ENCODE measurements at places on chromosomes 6 and 20.

DNA sequence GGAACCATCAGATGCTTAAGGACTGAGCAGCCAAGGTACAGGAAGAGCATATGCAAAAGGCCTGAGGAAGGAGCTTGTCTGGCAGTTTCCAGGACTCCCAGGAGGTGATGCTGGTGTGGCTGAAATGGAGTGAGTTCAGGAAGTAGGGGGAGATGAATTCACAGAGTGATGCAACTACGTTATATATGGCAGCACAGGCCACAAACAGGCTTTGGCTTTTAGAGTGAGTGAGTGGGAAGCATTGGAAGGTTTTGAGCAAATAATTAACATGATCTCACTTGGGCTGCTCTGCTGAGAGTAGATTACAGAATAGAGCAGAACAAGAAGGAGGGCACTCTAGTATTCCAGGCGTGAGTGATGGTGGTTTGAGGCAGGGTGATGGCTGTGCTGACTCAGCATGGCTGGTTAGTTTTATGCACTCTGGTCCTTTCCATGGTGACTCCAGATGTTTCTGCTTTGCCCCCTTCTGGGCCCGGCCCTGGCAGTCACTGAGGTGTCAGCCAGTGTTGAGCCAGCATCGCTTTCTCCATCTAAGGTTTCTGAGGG is 6.5 kb downstream of the BTN2A2 start:
- DNase-seq = no peak

- DNase-seq = no peak
Measured at GRCh38 chr6:130604841-130605399, 222.3 kb upstream of the SMLR1 start.

DNA sequence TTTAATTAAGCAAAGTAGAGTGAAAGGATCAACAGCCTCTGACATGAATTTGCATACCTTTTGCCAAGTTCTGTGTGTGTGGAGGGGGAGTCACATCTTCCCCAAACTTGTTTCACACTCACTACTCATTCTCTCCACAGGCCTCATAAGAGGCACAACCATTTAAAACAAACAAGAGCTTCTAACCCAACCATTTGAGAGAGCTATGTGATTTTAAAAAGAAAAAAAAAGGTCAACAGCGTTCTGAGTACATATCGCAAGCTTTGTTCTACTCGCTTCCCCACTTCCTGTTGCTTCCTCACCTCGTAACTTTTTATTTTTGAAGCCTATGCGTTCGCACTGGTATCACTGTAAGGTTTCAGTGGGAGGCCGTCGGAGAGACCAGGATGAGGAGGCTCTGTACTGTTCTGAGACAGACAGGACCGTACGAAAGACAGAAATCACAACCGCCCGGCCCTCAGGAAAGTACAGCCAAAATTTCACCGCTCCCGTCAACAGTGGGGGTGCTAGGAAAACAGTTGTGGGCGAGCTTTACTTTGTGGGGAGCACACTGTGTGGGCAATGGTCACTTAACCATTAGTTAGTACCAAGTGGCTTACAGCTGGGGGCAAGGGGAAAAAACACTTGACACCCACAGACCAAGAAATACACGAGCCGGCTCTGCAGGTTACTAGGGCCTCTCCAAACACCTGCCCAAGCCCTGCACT is 61.3 kb downstream of the TRERF1 start:
- peak; percentile 55 for DNase-seq

- DNase-seq = peak; percentile 16
Measured at GRCh38 chr6:110703010-110703905, 112.0 kb downstream of the CDK19 start.

DNA sequence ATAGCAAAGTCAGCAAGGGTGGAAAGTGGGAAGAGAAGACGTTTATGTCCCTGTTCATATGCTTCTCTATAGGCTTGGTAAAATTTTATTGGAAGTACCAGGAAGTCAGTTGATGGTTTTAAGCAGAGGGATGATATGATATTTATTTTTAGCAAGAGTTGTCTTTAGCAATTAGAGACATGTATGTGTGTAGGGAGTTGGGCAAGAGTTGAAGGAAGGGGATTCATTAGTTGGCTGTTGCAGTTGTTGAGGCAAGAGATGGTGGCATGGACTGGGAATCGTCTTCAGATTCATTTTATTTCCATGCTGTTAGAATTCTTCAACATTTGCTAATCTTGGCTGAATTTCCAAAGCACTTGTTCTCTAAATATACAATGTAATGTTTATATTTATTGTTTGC is 85.6 kb downstream of the QKI start:
- no peak for DNase-seq

- DNase-seq = no peak
Measured at GRCh38 chr6:170208651-170209353, 82.1 kb downstream of the DLL1 start.

DNA sequence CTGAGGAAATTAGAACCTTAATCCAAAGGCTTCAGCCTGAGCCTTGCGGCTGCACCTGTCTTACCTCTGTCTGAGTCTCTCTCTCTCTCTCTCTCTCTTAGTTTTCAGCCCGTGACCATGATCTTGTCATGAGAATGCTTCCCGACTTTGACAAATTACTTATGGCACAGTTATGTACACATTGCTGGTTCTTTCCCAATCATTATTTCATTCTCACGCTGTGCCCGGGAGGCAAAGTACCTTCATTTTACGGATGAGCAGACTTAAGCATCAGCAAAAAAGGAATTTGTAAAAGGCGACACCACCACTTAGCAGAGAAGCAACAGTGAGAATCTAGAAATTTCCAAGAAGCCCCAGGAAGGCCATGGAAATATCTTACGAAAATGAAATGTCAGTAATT is 54.6 kb downstream of the GMPR start:
- no peak for DNase-seq

GRCh38 chr20:44615876-44616603 is 33.7 kb downstream of the PKIG start:
- no peak for DNase-seq

- DNase-seq = peak; percentile 50
Measured at GRCh38 chr20:43941476-43942200, 27.0 kb downstream of the TOX2 start.

GRCh38 chr6:54860739-54861138 is 14.2 kb downstream of the FAM83B start:
- no peak for DNase-seq

- peak; percentile 68 for DNase-seq
Measured at GRCh38 chr6:88166493-88167351, 575 bp upstream of the CNR1 start.

DNA sequence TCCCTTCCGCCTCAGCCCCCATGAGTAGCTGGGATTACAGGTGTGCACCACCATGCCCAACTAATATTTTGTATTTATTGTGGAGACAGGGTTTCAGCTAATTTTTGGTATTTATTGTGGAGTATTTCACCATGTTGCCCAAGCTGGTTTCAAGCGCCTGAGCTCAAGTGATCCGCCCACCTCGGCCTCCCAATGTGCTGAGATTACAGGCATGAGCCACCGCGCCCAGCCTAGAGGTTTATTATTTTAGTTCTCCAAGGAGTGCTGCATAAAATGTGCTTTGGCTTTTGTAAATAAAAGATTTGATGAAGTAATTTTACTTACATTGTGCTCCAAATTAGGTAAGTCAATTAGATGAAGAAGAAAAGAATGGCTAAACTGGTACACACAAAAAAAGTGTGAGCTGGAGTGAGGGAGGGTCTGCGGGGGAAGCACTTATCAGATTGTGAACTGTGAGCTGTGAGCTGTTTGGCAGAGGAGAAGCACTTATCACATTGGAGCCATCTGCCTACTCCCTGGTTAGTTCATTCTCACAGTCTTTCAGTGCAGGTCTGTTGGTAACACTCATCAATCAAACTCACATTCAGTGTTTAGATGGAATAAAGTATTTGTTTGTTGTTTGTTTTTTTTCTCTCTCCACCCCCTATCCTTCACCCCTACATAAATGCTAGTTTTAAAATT is 398.0 kb downstream of the EPHA7 start:
- no peak for DNase-seq

GRCh38 chr20:63330084-63330760 is 30.9 kb downstream of the CHRNA4 start:
- no peak for DNase-seq

DNA sequence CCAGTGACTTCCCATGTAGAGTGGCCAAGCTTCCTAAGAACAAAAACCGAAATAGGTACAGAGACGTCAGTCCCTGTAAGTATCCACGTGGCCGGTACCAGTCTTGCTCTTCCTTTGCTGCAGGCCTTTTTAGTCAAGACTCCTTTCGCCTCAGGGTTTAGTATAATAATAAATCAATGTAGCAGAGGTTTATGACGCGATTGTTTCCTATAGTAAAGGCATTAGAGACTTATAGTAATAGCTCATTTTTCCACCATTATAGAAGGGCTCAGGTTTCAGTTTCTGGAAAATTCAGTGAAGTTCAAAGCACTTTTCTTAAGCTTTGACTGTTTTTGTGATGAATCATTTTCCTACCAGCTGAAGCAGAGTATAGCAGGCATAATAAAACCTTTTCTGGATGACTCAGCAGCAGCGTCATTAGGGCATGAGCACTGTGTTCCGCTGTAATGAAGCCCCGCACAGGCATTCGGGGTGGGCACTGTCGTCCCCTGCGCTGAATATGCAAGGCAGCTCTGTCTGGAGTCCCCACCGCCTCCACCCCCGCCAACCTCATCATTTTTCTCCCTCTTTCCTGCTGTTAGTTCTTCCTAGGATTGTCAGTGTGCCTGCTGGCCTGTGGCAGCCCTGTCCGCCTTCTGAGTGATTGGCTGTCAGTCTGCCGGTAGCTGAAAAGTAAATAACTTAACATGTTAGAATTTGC is 51.3 kb downstream of the PTPN1 start:
- no peak for DNase-seq

GRCh38 chr6:81744131-81744530 is 8.3 kb downstream of the TENT5A start:
- no peak for DNase-seq

DNA sequence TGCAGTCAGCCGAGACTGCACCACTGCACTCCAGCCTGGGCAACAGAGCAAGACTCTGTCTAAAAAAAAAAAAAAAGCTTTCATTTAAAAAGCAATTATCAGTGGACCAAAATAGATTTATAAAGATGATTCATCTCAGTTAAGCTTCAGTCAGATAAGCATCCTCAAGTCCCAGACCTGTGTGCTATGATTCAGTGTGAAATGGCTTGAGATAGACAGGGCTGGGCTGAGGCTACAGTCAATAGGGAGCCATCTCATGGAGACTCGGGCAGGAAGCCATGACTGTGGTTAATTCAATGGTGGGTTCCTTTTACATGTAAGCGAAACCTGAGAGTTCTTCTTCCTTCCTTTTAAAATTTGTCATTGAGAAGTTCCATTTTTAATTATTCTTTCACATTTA is 276.0 kb downstream of the TFAP2A start:
- DNase-seq = no peak

GRCh38 chr20:13428684-13429083 is 207.6 kb downstream of the ISM1 start:
- no peak for DNase-seq

DNA sequence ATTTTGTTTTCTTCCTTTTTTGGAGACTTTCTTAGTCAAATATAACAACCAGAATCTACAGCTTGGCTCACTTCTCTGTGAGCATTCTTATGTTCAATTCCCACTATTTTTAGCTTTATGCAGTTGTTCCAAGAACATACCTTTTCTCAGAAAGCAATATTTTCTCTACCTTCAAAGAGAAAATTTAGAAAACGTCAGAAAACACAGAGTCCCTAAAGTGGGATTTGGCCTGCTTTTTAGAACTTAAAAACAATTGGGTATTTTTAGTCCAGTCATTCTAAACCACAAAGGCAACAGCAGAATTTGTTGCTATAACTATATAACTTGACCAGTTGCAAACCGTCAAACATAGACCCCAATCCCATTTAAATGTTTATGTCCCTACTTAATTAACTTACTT is 133.1 kb downstream of the MOXD1 start:
- DNase-seq = no peak

- no peak for DNase-seq
Measured at GRCh38 chr6:143333749-143334520, 116.6 kb downstream of the ADAT2 start.

DNA sequence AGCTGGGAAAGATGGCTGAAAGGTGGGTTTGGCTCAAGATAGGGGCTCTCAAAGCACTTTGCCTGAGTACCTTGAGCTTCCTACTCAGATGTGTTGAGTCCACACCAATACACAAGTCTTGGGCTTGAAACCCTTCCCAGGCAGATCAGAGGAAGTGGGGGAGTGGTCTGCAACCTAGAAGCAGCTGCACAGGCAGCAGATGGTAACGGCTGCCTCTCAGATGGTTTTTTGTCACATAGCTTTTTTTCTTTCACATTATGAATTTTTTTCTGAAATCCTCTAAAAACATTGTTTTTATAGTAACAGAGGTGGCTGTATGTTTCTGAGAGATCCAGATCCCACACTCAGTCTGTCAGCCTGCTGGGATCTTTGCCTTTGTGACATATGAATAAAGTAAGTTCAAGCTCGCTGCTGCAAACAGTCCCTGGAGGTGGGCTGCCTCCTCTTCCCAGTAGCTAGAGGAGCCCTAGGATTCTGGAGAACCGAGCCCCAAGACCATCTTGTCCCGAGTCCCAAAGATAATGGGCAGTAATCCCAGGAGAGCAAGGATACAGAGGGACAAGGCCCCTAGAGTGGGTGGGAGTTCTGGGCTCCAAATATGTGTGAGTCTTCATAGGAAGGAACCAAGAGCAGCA is 97.1 kb upstream of the TOP1 start:
- no peak for DNase-seq

DNA sequence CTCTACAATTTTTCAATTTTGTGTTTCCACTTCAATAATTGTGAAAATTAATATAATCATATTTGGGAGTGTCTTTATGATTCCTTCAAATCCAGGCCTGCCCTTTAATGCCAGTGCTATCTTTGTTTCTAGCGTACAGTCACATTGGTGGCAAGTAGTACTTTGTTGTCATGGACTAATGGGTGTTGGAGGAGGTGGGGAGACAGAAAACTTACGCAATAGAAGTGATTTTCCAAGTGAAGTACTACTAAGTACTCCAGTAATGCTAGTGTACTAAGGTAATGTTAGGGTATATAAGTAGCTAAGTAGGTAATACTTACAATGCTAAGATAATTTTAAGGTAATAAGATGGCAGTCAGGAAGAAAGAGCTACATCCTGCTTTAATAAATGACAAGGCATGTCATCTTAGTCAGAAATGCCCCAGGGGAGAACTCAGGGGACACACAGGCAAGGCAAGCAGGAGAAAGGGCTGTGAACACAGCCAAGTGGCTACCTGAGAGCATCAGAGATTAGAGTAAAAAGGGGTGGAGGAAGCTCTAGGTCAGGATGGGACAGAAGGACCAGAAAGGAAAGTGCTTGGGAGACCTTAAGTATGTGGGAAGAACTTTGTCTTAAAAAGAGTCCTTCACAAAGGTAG is 217.2 kb upstream of the PRDM1 start:
- DNase-seq = no peak

DNA sequence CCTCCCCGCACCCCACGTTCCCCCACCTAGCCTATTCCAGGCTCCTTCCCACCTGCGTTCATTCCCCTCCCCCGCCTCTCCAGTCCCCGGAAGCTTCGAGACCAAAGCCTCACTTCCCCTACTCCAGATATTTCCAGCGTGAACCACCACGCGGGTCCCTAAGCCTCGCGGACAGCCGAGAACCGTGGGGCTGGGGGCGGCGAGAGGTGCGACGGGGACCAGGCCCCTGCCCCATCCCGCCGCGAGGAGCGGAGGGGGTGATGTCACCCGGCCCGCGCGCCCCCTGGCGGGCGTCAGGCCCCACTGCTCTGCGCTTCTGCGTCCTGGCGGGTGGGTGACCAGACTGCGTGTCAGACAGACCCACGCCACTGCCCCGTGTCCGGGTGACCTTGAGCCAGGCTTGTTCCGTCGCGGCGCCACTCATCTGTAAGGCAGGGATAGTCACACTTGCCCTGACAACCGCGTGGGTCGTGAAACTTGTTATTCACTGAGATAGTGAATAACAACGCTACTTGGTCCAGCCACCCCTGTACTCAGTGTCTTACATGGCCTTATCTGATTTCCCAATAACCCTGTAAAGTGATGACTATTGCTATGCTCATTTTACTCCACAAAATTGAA is 9.0 kb upstream of the HSP90AB1 start:
- DNase-seq = peak; percentile 87
